ENCODE measurements at places on chromosomes 4 and X.

GRCh38 chr4:116058129-116058528 is 944.7 kb upstream of the NDST4 start:
- no peak for DNase-seq

DNA sequence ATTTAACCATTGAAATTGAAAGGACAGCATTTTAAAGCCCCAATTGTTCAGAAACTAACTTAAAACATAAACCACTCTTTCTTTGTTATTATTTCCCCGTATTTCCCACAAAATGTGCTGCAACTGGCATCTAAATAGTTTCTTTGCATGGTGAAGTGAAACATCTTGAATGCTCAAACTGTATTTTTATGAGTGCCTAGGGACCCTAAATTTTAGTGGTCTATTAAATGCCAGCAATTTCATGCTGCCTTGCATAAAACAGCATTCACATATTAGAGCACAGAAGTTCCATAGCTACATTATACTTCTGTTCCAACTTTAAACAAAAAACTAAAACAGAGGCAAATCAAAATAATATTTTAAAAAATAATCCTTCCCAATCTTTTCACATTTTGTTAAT is 5.4 kb downstream of the RAB28 start:
- DNase-seq = no peak

- DNase-seq = no peak
Measured at GRCh38 chr4:111360906-111361305, 738.0 kb upstream of the PITX2 start.

DNA sequence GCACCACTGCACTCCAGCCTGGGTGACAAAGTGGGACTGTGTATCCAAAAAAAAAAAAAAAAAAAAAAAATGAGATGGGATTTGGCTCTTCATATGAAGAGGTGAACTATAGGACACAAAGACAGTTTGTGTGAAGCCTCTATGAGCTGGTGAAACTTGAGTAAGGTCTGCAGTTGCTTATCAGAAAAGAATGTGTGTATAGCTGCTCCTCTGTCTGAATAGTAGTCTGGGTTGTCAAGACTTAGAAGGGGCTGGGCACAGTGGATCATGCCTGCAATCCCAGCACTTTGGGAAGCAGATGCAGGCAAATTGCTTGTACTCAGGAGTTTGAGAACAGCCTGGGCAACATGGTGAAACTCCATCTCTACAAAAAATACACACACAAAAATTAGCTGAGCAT is 82.8 kb downstream of the ARSF start:
- DNase-seq = no peak

DNA sequence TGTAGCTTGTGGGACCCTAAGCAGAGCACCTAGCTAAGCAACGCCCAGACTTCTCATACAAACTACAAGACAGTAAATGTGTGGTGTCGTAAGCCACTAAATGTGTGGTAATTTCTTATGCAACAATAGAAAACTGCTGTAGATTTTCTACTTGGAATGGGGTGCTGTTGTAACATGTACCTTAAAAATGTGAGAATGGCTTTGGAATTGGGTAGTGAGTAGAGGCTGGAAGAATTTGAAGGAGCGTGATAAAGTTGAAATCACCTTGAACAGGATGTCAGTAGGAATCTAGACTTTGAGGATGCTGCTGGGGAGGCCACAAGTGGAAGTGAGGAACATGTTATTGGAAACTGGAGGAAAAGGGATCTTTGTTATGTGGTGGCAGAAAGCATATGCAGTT is 43.2 kb upstream of the FUNDC1 start:
- DNase-seq = no peak

DNA sequence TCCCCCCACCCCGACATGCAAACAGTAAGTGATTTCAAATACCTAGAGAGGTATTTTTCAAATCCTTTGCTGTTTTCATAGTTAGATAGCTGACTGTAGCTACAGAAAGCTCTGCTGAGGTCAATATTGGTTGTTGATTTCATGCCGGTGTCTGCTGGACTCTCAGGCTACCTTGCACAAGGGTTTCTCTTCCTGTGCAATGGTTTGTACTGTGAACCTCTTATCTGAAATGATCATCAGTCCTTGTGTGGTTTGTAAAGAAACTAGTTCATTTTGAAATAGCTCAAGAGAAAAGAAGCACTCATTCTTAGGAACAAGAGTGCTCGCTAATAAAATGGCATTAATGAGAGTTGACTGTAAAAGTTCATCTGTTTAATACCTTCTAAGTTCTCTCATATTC is 2.1 kb downstream of the MTM1 start:
- DNase-seq = no peak

DNA sequence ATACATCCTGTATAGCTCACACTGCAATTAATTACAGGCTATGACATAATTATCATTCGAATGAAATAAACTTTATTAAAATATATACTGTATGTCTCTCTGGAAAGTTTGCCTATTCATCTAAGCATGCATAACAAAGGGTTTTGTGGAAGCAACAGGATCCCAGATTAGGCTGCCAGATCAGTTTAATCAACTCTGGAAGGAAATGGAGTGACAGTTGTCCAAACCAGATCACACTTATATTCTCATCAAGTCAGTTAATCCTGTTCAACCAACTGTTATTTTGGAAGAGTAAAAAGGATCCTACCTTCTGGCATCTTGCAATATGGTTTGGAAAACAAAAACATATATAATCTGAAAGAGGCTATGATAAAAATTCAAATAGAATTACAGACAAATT is 312.2 kb downstream of the FAT4 start:
- DNase-seq = no peak

Measured in stimulated activated CD4-positive, alpha-beta T cell treated with anti-CD3 and anti-CD28 coated beads, Interleukin-4, amount 100 ng/mL, for 4 hours (primary cell).